ENCODE measurements at places on chromosomes 4 and X.

DNA sequence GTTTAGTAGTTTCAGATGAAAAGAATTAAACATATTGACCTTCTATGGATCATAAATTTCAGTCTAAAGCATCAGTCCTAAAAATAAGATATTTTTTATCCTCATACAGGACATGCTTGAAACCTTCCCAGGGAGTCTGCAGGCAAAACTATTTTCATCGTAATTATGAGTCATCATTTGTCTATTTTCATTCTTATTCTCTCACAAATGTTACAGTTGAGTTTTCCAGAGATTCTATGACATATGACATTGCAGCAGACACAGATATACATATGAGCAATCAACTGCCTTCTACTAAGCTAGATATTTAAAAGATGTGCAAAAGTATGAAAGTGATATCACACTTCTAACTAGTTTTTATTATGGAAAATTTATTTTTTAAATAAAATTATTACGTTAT lies 398.0 kb downstream of the MAGEB5 start:
- no peak for DNase-seq

GRCh38 chr4:114217150-114217817 lies 237.8 kb upstream of the ARSJ start:
- DNase-seq = no peak

- DNase-seq = no peak
Observed at GRCh38 chr4:499567-499966, 557 bp downstream of the PIGG start.

DNA sequence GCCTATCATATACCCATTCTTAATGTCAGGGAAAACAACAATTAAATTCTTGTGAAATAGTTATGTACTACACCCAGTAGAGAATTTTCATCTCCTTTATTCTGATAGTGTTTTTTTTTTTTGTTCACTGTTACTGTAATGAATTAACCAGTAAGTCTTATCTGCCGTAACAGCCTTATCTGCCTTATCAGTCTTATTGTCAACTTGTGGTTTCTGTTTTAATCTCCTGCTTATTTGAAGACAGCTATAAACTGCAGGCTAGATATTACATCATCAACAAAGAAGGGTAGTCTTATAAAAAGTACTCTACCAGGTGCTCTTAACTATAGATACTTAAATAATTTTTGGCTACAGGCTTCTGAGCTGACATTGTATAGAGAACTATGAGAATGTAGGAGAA lies 79.5 kb downstream of the MAGEB5 start:
- no peak for DNase-seq

GRCh38 chr4:153257151-153257620 lies 52.9 kb downstream of the TRIM2 start:
- DNase-seq = peak; percentile 27

- DNase-seq = no peak
Observed at GRCh38 chrX:49915361-49916222, 6.8 kb upstream of the CLCN5 start.

All from stimulated activated CD4-positive, alpha-beta T cell treated with anti-CD3 and anti-CD28 coated beads, TNF-alpha, amount 100 ng/mL, for 48 hours (primary cell).